GM03348 (cell line): ENCODE measurements at places on chromosomes 5 and 9.

DNA sequence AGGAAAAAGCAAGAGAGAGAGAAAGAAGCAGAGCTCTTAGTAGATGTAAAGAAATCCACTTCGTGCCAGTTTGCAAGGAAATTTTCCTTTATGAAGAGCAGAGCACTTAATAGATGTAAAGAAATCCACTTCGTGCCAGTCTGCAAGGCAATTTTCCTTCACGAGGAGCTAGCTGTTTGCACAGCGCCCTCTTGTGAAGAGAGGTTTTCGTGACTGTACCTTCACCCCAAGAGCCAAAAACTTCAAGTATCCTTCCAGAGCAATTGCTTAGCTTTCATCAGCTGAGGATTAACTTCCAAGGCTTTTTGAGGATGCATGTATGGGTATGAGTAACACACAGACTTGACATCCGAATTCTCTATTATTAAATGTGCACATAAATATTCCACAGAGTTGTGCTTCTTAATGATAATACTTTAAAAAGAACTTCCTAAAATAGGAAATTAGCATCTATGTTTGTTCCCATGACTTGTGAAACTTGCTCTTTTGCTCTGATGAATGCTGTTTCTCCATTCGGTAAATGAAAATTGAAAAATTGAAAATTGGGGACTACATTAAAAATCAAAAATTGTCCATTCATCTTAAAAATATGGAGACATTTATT, 525.6 kb downstream of the PDE4D start:
- peak; percentile 46 for DNase-seq

GRCh38 chr9:27870404-27870803, 297.1 kb upstream of the C9orf72 start:
- no peak for DNase-seq

GRCh38 chr9:16105168-16106020, 552.6 kb downstream of the CCDC171 start:
- DNase-seq: no peak

DNA sequence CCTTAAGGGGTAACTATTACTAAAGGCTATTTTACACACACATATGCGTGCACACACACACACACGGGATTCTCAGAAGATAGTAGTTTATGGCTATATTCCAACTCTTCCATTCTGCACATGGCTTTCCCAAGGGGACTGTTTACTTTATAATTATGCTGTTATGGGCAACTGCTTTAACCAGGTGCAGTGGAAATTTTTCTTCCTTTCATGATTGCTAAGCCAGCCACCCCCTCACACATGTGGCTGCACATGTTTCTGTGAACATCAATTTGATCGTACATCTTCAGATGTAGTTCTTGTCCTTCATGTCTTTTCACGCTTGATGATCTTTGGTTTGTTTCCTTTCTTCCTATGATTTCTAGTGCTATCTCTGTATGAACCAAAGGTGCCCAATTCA, 37.0 kb downstream of the MRPS30 start:
- no peak for DNase-seq

DNA sequence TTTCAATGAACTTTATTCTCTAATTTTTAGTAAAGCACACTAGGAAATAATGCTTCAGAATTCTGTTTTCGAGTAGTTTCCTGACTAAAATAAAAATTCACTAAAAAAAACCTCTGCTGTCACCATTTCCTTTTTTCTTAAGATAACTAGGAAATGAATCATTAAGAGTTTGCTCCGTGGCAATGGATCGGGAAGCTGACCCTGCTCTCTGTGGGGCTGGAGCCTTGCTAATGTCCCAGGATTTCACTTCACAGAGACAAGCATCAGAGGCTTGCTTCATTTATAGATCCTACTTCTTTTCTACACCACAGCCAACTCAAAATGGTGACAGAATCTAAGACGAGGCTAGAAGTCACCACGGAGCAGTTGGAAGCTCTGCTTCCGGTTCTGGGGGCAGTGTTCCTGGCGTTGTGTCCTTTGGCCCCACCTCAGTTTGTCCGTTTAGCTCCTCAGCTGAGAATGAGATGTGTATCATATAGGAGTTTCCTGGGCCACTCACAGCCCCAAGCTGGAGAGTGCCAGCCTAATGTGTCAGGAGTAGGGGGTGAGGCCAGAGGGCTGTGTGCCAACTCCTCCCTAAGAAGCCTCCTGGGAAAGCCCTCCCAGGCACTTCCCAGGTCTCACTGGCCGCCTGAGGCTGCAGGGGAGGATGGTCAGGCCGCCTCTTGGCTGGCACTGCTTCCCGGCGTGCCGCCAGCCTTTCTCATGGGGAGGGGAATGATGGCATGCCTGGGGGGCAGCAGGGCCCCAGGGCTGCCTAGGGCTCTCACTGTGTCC, 19.6 kb downstream of the TENT4A start:
- peak; percentile 75 for DNase-seq

DNA sequence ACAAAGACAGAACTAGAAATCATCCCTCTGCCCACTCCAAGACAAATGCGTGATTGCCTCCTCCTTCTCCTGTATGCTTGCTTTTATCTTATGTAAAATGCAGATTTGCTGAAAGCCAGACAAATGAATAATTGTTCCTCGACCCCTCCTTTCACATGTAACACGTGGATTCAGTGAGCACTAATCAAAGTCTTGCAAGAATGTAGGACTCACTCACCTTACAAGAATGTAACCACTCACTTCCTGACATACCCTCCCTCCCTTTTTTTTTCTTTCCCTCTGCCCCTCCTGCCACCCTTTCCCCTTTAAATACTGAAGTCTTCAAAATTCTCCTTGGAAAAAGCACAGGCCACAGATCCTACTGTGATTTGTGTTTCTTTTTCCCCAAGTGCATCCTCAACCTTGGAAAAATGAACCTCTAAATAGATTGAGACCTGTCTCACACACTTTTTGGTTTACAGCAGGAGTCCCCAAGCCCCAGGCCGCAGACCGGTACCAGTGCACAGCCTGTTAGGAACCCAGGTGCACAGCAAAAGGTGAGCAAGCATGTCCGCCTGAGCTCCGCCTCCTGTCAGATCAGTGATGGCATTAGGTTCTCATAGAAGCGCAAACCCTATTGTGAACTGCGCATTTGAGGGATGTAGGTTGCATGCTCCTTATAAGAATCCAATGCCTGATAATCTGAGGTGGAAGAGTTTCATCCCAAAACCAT, 29.4 kb upstream of the HSD17B3 start:
- no peak for DNase-seq

DNA sequence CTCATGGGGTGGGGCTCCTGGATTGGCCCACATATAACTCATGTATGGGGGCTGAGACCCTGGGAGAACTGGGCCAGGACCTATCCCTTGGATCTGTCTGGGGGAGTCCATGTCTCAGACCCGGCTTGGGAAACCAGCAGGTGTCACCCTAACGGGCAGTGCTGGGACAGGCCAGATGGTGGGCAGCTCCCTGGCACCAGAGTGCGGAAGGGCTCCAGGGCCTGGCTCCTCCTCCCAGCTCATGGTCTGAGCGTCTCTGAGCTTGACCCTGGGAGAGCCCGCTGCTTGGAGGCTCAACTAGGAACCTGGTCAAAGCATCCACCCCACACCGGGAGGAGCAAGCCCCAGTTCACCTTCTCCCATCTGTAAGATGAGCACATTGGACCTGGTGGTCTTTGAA, 15.5 kb upstream of the NCS1 start:
- no peak for DNase-seq

- DNase-seq: no peak
Observed at GRCh38 chr9:137748741-137749140, 128.8 kb upstream of the CACNA1B start.

- DNase-seq: no peak
Observed at GRCh38 chr5:7385681-7386080, 10.3 kb upstream of the ADCY2 start.

DNA sequence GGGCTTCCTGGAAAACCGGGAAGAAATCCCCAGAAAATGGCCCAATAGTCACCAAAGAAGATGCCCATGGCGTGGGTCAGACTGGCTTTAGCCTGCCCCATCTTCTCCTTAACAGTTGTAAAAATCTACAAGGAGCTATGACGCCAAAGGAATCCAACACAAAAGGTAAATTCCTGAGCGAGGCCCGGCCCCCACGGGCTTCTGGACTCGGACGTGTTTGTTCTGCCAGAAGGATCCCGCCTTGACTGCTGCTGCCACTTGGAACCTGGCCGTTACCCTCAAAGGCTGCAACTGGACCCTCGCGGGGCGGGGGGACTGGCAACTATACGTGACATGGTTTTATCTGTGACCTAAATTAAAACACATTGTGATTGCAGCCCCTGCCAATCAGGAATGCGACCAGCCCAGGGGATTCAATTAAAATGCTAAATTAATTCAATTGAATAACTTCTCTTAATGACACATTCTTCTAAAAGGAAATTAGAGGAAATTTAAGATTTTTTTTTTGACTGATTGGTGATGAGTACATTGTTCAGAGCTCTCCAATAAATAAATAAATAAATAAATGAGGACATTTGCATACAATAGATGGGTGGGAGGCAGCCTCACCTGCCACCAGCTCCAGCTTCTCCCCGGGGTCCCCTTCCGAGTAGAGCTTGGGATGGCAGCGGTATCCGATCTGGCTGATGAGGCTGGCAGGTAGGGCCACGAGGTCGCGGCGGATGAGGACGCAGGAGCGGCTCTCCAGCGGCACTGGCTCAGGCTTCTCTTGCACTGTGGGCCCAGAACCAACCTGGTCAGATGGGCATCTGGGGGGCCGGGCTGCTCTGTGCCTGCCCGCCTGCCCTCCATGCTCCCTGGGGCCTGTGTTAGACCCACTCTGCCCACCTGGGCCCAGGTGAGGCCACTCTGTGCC, 54.7 kb upstream of the UBAC1 start:
- no peak for DNase-seq

DNA sequence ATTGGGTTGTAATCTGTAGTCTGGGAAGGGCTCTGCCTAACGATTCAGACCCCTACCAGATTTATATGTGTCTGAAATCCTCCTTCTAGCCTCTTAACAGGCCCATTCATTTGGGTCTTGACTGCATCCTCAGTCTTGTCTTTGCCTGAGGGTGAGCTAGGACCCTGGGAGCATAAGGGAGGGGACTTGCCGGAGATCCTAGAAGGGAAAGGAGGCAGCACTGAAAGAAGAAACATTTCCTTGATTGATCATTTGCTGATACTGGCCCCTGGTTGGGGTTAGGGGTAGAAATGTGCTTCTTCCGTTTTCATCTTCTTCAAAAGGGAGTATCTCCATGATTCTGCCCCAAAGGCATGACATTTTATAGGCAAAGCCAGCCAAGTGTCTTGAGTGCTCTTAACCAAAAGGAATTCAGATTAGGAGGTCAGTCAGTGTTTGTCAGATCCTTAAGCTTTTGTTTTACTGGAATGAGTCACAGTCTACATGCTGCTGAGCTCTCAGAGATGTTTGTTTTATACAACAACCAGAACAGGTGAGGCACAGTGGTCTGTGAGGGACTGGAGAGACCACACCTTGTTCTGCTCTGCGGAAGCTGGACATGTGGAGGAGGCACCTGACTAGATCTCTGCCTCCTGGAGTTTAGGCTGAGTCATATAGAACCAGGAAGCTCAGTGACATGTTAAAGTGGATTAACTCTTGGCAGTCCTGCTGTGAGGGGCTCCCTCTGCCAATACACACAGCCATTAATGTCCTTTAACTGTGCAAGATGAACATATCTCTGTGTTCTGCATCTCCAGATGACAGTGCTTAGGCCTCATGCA, 37.7 kb downstream of the PCDHAC2 start:
- no peak for DNase-seq

GRCh38 chr9:113293285-113293878, 9.8 kb downstream of the RNF183 start:
- peak; percentile 48 for DNase-seq

- no peak for DNase-seq
Observed at GRCh38 chr9:99807956-99808355, 13.7 kb upstream of the NR4A3 start.

- DNase-seq: peak; percentile 29
Observed at GRCh38 chr5:136037001-136037705, 8.4 kb downstream of the TGFBI start.
